ENCODE measurements at places on chromosomes 11 and 22.
A peak's percentile ranks its signal among the peaks of the same experiment; 100 is the strongest.

DNA sequence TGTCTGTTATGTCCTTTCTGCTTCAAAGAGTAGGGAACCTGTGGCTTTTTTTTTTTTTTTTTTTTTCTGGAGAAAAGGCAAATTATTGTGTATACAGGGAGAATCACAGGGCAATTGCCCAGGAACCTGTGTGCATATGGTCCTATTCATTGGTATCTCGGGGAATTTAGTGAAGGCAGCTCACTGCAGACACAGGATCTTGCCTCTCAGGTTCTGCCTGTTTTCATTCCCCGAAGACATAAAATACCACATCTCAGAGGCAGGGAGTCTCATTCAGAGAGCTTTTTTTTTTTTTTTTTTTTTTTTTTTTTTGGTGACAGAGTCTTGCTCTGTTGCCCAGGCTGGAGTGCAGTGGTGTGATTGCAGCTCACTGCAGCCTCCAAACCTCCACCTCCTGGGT is 88.3 kb downstream of the OSBP2 start:
- no peak for DNase-seq

DNA sequence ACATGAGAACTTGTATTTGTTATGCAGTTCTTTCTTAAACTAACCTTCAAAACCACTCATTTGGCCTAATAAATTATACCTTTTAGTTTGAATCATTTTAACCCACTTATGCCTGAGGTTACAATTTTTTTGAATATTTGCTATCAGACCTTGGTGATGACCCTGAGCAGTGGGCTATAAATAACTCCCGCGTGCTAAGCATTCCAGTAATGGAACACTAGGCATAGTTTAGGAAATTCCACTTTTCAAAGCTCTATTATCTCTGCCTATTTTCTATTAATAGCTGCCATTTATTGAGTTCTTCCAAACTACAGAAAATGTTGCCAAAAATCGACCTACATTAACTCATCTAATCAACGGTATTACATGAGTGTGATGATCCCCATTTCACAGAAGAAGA is 993.4 kb upstream of the FAT3 start:
- no peak for DNase-seq

- no peak for DNase-seq
These were observed 360.8 kb upstream of the PITPNB start for GRCh38 chr22:28279888-28280287.

DNA sequence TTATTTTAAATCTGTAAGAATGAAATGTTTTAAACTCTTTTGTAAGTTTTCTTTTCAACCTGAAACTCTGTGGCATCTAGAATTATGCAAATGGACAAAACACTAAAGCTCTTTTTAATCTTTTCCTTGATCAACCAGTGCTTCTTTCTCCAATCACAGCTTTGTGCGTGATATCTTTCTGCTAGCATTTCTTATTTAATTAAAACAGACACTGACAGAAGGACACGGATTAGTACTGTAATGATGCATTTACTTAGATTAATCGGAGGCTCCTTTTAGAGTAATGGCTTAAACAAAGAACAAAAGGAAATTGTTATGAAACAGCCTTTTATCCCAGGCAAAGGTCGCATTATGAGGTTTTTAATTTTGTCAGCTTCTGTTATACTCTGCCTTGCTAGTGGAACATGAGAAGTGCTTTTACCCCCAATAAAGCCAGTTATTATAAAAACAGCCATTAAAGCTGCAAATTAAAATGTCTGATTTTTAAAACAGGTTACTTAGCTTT is 48.5 kb upstream of the SOX6 start:
- DNase-seq, result no peak

- DNase-seq, result no peak
These were observed 106.4 kb downstream of the DSCAML1 start for GRCh38 chr11:117690484-117691217.

DNA sequence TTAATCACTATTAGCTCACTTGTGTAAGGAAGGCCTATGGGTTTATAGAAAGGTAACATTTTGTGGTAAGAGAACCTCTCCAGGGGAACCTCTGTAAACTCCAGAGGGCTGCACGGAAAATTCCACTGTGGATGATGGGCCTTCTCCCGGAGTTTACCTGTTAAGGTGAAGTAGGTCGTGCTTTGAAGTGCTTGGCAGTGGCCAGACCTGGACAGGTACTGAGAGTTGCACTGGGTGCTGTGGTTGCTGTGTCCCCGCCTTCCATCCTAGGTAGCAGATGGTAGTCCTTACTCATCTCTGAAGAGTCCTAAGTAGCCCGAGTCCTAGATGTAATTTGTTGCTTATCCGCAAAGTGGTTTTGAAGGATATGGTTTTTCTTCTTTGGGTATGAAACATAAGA is 133.4 kb downstream of the TEAD1 start:
- no peak for DNase-seq

- peak; percentile 64 for DNase-seq
These were observed 669 bp downstream of the MICAL3 start for GRCh38 chr22:18023509-18024275.

DNA sequence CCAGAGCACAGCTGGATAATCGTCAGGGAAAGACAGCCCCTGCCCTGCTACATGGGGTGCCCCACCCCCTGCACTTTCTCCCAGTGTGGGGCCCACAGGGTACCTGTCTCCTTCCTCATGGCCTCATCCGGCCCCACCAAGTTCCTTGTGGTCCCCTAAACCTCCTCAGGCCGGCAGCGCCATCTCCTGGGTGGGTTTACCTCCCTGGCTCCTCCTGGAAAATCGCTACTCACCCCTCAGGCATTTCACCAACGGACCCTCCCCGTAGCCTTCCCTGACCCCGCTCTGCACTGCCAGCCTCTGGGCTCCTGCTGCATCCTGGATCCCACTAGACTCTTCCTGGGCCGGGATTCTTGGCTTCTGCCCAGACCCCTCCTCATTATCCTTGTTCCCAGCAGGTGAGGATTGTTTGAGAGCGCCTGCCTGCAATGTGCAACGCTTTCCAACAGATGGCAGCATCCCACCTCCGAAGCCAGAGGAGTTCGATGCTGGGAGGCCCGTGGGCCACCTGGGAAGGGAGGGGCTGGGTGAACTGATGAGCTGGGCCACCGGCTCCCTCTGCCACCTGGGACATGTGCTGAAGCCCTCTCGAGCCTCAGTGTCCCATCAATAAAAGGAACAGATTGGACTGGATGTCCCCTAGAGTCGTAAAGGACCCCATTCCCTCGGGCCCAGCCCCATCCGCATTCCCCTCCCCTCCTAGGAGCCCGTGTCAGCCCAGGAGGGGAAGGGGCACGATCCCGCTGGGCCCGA is 44.2 kb upstream of the TTLL12 start:
- peak; percentile 89 for DNase-seq

GRCh38 chr22:21042978-21043859 is 2.5 kb upstream of the LRRC74B start:
- no peak for DNase-seq

- DNase-seq, result no peak
These were observed 203.4 kb downstream of the CADM1 start for GRCh38 chr11:115300660-115301428.

GRCh38 chr11:30811226-30811755 is 225.1 kb upstream of the MPPED2 start:
- no peak for DNase-seq

DNA sequence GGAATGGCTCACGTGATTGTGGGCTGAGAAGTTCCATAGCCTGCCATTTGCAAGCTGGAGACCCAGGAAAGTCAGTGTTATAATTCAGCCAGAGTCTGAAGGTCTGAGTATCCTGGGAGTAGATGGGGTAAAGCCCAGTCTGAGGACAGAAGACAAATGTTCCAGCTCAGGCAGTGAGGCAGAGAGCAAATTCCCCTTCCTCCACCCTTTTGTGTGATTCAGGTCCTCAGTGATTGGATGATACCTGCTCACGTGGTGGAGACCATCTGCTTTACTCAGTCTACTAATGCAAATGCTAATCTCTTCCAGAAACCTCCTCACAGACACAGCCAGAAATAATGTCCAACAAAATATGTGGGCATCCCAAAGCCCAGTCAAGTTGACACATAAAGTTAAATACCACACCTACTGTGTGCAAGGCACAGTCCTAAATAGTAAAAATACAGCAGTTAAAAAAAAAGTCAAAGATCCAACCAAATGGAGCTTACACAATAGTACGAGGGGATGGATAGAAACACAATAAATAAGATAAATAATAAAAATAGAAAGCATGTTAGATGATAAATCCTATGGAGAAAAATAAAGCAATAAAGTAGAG is 13.2 kb upstream of the APOL6 start:
- DNase-seq, result no peak

GRCh38 chr11:62673196-62673525 is 1.1 kb upstream of the LBHD1 start:
- no peak for DNase-seq

GRCh38 chr11:35792148-35792845 is 129.7 kb downstream of the TRIM44 start:
- no peak for DNase-seq

DNA sequence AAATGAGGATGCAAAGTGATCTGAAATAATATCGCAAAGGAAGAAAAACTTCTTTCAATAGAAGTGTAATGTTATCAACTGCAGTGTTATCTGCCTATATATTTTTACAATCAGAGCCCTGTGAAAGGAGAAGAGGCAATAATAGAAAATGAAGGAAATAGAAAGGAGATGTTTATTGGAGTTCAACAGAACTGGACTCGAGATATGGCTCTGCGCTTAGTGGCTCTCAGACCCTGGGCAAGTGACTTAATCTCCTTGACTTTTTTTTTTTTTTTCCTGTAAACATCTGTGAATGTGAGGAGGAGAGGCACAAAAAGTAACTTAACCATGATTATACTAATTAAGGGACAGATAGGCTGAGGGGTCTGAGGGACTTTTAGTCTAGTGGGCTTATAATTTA is 18.9 kb downstream of the CNTF start:
- DNase-seq, result no peak

- peak; percentile 98 for DNase-seq
These were observed at the start of gene GALNT18 for GRCh38 chr11:11621573-11622339. Gene GALNT18, minus strand, starts transcription at chr11:11622005.

GRCh38 chr22:24466716-24467328 is 28.3 kb upstream of the UPB1 start:
- peak; percentile 54 for DNase-seq

GRCh38 chr11:116787436-116787785 is 412 bp downstream of the ZPR1 start:
- DNase-seq, result no peak

- DNase-seq, result no peak
These were observed 177.1 kb upstream of the RAG2 start for GRCh38 chr11:36775130-36775529.

DNA sequence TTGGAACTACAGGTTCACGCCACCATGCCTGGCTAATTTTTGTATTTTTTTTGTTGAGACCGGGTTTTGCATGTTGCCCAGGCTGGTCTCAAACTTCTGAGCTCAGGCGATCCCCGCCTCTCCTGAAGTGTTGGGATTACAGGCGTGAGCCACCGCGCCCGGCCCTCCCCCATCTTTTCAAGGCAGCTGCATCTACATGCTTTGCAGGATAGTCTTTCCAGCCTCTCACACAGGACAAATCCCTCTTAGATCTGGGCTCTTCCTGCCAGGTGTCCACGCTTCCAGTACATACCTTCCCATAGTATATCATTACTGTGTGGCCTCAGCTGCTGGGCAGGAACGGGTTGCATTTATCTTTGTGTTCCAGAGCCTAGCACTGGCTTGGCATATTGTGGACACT is 49.7 kb downstream of the C11orf96 start:
- no peak for DNase-seq

- no peak for DNase-seq
These were observed 1.8 kb downstream of the ST3GAL4 start for GRCh38 chr11:126357055-126357962.

DNA sequence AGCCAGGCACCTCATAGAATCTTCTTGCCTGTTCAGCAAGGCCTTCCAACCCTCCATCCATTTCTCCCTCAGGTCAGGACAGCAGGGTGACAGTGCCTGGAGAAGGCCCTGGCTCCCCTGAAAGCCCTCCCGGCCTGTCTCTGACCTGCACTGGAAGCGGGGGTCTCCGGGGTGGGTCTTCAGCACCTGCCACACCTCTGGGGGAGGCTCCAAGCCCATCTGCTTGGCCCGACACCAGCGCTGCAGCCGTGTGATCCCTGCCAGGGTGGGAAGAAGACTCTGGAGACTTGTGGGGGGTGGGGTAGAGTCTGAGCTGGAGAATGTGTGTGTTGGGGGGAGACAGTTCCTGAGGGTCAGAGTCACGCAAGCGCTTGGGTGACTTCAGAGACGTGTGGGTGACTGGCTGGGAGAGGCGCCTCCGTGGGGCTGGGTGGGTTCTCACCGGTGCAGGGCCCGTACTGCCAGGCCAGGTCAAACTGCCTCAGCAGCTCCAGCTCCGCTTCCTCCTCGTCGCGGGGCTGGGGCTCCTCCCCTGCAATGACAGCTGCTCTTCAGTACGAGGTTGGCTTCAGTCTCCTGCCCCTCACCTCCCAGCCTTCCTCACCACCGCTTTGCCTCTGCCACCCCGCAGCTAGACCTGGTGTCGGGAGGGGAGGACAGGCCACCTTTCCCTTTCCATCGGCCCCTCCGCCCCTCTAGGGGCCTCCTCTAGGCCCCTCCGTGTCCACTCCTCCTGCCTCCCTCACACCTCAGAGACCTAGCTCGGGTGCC is 615 bp downstream of the POLD4 start:
- no peak for DNase-seq

GRCh38 chr22:22954656-22955055 is 67.0 kb downstream of the IGLL5 start:
- DNase-seq, result peak; percentile 71

DNA sequence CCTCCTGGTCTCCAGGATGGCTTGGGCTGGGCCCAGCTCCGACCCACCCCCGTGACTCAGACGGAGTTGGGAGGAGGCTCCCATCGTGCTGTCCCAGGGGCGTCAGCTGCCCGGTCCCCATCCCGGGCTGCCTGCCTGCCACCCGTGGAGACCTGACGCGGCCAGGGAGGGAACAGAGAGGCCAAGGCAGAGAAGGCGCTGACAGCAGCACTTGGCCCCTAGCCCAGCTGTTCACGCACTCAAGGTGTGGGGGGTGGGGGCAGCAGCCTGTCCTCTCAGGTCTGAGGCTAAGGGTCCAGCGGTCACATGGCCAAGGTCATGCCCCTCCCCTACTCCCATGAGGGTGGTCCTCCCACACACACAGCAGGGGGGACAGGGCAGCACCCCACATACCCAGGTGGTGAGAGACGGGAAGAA is 48.6 kb downstream of the ELFN2 start:
- no peak for DNase-seq

GRCh38 chr11:6625832-6626420 is 6.7 kb upstream of the TPP1 start:
- DNase-seq, result no peak

DNA sequence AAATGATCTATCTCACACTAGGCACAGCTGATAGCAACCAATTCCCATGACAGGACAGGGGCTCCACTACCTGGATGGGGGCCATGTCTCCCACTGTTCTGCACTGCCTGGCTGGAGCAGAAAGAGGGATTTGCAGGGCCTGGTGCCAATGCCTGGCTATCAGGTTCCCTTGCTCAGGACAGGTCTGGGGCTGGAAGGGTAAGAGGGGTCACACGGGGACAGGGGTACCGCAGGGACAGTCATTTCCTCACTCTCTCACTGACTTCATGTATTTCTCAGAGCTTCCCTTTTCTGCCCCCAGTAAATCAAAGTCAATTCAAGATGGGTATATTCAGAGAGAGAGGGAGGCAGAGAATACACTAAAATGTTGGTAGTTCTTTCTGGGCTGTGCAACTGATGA is 119.1 kb upstream of the CSNK2A3 start:
- no peak for DNase-seq

- DNase-seq, result no peak
These were observed 15.6 kb upstream of the GNAZ start for GRCh38 chr22:23054531-23055257.

All from neural progenitor cell (in vitro differentiated cells).